ENCODE measurements at places on chromosomes 3 and 15.

- DNase-seq = no peak
Observed at GRCh38 chr3:142910280-142910679, 21.4 kb upstream of the PCOLCE2 start.

- DNase-seq = no peak
Observed at GRCh38 chr3:141878326-141878725, 1.9 kb downstream of the ATP1B3 start.

DNA sequence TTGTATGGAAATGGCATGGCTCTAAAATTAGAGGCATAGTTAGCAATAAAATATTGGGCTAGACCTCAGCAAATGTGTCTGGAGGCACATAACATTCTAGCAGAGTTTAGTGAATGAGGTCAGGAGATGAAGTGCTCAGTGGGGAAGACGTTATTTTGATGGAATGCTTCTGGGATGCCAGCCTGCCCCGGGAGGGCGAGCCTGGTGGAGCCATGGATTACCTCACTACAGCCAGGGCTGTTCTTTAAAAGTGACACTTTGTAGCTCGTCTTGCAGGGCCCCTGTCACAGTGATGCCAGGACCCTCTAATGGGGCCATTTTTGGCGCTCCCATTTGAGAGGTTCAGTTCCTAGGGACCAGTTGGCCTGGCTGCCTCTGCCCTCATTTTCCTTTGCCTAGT, 48.5 kb downstream of the PXYLP1 start:
- no peak for DNase-seq

DNA sequence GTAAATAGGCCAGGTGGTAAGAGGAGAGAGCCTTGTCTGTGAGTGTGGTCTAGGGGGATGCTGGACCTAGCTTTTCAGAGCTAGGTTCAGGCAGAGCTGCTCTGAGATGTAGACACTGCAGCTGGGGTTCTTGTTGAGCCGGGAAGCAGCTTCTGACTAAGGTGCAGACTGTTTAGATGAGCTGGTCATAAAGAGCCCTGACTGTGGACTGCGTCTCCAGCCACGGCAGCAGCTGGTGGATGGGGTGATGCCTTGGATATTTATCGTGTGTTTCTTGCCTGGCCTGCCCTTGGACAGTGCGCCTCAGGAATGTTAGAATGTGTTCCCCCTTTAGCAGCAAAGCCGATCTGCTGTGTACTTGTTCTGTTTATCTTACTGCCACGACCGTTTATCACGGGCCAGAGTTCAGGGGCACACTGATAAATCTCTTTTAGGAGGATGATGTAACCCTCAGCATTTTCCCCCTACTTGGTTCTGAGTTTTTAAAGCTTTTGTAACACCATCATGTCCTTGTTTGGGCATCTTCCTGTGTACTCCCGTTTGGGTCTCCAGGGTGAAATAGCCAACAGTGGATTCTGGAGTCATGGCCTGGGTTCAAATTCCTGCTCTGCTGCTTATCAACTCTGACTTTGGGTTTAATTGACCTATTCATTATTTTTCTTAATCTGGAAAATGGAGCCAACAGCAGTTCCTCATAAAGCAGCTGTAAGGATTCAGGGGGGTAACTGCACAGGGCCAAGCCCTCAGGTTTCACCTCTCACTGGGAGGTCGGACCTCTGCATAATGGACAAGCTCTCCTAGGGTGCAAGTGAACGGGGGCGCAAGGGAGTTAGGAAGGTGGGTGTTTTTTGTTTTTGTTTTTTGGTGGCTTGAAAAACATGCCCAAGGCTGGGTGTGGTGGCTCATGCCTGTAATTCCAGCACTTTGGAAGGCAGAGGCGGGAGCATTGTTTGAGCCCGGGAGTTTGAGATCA, 51.4 kb downstream of the FLNB start:
- DNase-seq = no peak

- DNase-seq = no peak
Observed at GRCh38 chr15:67768313-67768977, 56.9 kb upstream of the SKOR1 start.

- DNase-seq = no peak
Observed at GRCh38 chr3:127065561-127066290, 82.8 kb downstream of the PLXNA1 start.

- DNase-seq = no peak
Observed at GRCh38 chr3:147705651-147706051, 296.5 kb downstream of the ZIC1 start.

GRCh38 chr3:147987549-147987948, 578.4 kb downstream of the ZIC1 start:
- DNase-seq = no peak

- no peak for DNase-seq
Observed at GRCh38 chr3:183370391-183370790, 58.0 kb downstream of the MCF2L2 start.

- no peak for DNase-seq
Observed at GRCh38 chr15:98202256-98202655, 241.8 kb downstream of the ARRDC4 start.

DNA sequence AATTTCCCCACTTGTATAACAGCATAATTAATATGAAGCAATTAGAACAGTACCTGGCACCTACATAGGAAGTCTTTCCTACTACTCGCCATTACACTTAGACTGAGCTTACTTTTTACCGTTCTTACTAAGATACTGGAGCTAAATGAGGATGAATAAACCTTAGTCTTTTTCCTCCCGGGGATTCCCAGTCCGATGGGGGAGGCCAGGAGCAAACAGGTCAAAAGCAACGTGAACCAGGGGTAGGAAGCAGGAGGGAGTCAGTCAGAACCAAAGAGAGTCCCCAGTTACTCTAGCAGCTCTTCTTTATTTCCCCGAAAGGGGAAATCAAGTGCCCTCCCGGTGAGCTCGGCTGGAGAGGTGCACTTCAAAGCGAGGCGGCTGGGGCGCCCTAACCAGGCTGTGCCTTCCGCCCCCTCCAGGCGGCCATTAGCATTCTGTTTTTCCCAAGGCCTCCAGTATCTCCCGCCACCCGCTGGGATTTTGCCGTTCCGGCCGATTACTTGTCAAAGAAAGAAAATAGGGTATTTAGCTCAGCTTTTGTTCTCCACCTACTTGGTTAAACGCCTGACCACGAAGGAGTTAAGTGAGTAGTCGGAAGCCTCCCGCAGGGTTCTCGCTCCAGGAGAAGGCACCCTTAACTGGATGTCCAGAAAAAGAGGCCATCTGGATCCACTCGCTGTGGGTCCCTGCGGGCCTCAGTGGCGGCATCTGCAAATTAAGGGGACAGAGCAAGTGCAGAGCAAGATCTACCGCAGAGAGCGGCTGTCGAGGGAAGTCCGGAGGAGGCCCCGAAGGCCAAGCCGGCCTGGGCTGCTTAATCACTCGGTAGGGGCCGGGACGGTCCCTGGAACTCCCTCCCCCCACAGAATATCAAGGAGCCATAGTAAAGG, 6.3 kb upstream of the EOMES start:
- no peak for DNase-seq

- DNase-seq = peak; percentile 77
Observed at GRCh38 chr15:99925661-99926461, 192.6 kb upstream of the LYSMD4 start.

- DNase-seq = no peak
Observed at GRCh38 chr15:51759557-51760070, 8.2 kb downstream of the TMOD2 start.

DNA sequence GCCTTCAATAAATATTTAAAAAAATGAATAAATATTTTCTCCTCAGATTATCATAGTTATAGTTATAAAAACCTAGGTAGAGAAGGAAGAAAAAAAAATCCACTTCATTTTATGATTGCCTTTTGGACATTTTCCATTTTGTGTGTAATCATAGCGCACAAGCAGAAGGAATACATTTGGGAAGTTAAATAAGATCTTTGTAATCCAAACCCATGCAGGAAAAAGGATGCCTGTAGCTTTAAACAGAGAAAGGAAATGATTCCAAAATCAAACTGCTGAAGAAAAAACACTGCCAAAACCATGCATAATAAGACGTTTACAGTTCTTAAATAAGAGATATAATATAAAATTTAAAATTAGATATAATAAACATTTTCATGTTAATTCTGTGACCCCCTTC, 7.4 kb upstream of the CCDC54 start:
- no peak for DNase-seq

- DNase-seq = no peak
Observed at GRCh38 chr3:10292505-10293419, at the start of gene GHRL. Gene GHRL (minus strand): TSS chr3:10292947. CDS start chr3:10290180, 2,767 bp downstream.

DNA sequence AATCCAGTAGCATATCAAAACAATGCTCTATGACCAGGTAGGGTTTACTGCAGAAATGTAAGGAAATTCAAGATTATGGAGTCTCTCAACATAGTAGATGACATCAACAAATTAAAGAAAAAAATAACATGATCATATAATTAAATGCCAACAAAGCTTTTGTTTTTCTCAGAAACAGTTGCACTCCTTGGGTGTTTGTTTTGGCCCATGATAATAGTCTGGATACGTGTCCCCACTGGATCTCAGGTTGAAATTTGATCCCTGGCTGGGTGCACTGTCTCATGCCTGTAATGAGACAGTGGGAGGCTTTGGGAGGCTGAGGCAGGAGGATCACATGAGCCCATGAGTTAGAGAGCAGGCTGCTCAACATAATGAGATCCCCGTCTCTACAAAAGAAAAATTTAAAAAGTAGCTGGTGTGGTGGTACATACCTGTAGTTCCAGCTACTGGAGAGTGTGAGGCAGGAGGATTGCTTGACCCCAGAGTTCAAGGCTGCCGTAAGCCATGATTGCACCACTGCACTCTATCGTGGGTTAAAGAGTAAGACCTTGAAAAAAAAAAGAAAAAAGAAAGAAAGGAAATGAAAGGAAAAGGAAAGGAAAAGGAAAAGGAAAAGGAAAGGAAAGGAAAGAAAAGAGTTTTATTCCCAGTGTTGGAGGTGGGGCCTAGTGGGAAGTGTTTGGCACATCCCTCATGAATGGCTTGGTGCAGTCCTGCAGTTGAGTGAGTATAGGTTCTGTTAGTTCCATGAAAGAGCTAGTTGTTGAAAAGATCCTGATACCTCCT, 53.3 kb upstream of the FOXB1 start:
- DNase-seq = no peak

GRCh38 chr3:69761896-69762767, 22.9 kb downstream of the MITF start:
- no peak for DNase-seq

- no peak for DNase-seq
Observed at GRCh38 chr3:119098003-119098402, 48.0 kb upstream of the TEX55 start.

DNA sequence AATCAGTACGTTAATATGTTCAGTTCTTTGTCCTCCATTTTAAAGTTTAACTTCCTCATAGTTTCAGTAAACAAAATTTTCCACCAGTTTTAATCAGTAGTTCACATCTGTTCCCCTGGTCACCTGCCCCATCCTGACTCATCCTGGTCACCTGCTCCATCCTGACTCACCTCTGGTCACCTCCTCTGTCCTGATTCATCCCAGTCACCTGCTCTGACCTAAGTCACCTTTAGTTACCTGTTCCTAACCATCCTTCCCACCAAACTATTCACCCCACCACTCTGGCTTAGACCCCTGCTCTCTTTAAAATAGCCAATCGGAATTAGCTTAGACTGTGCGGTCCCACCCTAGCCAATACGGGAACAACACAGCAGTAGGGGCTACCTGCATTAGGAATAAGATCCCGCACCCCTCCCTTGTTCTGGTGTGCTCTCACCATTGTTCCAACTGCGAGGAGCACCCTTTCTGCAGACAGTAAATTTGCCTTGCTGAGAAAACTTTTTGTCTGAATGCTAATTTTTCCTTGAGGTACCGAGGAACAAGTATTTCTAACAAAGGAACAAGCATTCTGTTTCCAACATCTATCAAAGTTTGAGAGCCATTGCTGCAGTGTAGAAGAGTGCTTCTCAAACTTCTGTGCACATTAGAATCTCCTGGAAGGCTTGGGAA, 169.3 kb downstream of the ADAMTS17 start:
- no peak for DNase-seq

- DNase-seq = peak; percentile 55
Observed at GRCh38 chr15:70559265-70560239, 203.8 kb downstream of the UACA start.

- no peak for DNase-seq
Observed at GRCh38 chr15:45185069-45185779, 2.5 kb downstream of the SHF start.

DNA sequence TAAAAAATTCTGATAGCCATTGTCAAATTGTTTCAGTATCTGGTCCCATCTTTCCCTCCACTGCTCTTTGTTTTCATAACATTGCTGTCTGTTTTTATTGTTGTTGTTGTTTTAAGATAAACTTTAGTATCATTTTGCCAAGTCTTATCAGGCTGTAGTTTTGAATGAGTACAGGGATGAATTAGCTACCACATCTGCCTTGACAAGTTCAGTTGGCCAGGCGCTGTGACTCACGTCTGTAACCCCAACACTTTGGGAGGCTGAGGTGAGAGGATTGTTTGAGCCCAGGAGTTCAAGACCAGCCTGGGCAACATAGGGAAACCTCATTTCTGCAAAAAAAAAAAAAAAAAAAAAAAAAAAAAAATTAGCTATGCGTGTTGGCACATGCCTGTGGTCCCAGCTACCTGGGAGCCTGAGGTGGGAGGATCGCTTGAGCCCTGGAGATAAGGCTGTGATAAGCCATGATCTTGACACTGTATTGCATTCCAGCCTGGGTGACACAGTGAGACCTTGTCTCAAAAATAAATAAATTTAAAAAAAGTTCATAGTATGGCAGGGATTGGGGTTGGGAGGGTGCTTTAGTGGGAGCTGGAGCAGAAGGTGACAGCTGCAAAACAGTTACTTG, 8.3 kb upstream of the ANKDD1A start:
- no peak for DNase-seq

DNA sequence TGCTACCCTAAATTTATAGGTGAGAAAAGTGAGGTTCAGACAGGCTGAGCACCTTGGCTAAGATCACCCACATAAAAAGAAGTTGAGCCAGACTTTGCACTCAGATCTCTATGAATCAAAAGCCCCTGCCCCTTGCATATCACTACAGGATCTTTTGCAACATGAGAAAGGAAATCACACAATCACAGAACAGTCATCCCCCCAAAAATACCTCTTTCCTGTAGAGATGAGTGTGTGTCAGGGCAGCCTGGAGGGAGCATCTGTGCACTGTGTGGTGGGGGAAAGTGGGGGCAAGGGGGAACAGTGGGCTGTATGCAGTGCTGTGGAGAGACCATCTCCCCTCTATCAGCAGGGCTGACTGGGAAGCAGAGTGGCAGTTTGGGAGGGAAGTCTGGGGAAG, 46.6 kb downstream of the EPHB3 start:
- DNase-seq = no peak

DNA sequence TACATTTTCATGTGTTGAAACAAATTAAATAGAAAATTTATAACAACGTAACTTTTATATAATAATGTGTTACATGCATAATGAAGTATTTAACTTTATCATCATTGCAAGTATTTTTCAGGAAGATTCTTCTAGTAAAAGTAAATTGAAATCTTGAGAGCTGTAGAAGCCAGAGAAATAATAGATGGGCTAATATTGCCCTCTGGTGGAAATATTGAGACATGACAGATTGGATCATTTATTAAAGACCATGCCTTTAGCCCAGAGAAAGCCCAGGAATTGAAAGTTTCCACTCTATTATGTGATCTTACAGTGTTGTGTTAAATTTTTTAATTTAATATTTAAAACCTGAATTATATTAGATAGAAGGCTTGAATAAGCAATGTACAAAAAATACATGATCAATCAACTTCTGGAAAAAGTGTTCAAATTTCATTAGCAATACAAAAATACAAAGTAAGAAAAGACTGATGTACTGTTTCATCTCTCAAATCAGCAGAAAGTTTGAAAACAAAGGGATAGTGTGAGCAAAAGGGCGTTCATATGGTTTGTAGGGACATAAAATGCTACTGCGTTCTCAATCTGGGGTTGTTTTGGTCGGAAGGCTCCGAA, 52.7 kb upstream of the SPTSSB start:
- no peak for DNase-seq
